Peyer's patch (tissue), 4 donors: ENCODE measurements at places on chromosomes 7 and 10. TPM values are rescaled to one million over a fixed set of nuclear protein-coding genes. Genes with fewer than 3 reads are reported as not detected.

- DNase-seq = no peak
These were observed 124.5 kb downstream of the LHPP start for GRCh38 chr10:124586142-124586541.

DNA sequence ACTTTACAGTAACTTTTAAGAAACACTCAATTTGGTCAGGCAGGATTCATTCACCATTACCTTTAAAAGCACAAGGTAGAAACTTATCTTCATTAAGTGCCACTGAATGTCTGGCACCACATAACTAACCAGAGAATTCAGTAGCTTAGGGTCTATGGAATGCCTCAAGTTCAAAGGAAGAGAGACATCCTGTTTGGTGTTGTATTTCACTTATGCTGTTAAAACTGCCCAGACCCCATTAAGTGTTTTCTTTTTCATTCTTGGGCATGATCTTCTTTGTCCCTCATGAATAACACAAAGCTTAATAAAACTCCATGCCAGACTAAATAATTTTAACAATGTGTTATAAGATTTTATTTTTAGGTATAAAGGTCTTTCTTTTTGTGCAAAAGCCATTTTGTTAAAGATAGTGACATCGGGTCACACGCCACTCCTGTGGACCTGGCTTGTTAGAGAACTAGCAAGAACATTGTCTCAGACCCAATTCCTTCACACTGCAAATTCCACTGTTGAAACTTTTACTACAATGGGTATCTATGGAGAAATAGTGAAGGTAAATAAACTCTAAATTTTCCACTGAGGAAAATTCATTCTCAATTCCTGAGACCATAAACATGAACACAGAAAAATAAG lies 221.0 kb downstream of the TWIST1 start:
- DNase-seq = no peak

GRCh38 chr7:139294951-139295575 lies 46.1 kb upstream of the FMC1 start:
- DNase-seq = no peak

DNA sequence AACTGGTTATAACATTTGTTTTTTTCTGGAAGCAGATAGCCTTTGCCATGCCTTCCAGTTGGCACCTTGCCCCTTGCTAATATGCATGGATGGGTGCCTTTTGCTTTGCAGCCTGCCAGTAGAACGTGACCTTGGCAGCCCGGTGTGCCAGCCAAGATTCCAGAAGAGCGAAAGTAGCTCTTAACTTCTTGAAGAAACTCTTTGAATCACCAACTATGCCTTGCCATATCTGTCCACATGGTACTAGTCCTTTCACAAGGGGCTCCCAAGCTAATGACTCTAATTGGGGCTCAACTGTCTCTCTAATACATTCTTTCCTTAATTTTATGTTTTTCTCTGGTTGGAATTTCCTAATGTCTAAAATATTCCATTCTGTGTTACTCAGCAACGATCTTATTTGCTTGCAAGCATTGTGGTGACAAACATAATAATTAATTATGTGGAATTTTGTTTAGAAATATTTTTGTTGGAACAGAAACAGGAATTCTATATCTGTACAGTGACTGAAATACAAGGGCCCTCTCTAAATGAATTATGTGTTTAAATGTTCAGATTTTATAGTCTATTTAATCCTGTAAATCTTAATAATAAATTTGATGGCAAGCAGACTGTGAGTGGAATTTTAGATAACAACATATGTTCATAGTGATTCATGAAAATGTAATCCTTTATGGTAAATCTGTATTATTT lies 45.8 kb downstream of the HDAC9 start:
- no peak for DNase-seq

GRCh38 chr10:78702876-78703275 lies 365.9 kb upstream of the ZMIZ1 start:
- DNase-seq = no peak

DNA sequence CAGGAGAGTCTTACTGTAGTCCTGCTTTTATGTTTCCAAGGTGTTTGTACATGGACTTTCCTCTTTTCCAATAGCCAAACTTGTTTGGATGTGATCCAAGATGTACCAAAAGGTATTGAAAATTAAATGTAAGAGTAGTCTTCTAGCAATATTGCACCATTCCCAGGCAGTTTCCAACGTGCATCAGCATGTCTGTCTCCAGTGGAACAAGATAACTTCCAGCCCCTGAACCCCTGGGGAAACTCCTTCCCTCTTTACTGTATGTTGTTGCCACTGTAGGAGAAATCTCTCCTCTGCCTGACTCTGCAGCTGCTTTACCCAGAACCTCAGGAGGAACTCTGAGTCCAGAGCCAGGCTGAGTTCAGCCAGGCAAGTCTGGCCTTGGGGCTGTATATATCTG lies 18.5 kb downstream of the ARMC10 start:
- no peak for DNase-seq

GRCh38 chr7:155824227-155824886 lies 12.1 kb upstream of the SHH start:
- peak; percentile 79 for DNase-seq

DNA sequence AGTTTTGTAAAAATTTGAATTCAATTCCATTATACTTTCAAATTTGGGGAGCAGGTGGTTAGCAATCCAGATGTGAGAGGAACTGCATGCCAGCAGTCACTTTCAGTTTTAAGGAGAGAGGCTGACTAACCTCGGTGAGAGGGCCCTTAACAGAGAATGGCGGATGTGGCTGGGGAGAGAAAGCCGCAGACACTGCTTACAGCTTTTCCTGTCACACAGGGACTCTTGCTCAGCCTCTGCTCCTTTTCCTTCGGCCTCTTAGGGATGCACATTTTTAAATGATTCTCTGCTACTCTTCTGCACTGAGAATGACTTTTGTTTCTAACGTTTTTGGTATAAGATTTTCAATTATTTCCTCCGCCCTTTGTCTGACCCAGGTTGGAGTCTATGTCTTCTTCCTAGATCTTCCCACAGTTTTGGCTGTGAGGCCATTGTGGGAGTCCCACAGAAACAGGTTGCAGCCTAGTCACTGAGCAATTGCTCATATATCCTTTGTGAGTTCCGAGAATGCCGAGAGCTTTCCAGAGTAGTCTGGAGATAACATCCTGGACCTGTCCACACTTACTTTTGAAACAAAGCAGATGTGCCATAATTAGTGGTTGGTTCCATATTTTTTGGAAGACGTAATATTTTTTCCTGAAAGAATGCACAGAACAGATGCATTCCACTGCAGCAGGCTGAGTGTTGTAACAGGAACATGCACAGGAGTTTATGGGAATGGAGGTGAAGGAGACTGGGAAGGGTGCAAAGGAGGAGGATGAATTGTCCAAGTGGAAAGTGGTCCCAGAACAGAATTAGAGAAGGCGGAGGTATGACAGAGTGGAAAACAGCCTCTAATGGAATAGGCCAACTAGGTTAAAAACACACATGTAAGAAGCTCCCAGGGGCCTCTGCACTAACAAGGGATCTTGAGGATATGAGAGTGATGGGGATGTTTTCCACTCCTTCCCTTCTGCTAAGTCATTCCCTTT lies 168.0 kb upstream of the ZNF32 start:
- no peak for DNase-seq

DNA sequence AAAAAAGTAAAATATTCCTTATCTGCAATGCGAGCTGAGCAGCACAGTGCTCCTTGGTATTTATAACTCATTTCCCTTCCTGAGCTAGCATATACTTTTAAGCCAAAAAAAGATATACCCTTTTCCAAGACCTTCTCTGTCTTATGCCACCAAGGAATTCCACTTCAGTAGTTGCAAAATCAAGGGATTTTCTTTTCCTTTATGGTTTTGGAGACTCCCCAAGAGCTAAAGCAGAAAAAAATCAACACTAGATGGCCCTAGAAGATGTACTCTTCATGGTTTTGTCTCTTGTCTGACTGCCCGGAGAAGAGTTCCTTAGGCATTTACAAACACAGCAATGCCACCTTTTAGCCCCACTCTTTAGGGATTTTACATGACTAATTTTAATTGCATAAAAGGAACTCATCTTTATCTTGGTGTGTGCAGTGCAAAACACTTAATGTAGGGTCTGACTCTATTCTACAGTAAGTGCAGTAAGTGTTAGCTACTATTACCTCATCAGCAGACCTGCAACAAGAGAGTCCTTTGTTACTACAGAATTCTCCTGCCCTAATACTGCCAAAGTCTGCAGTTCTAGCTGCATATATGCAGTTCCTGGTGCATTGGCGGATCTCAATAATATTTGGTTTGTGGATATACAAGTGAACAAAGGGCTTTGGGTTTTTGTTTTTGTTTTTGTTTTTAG lies 443.3 kb downstream of the GFRA1 start:
- DNase-seq = no peak

GRCh38 chr7:17988141-17988540 lies 39.5 kb downstream of the PRPS1L1 start:
- no peak for DNase-seq

DNA sequence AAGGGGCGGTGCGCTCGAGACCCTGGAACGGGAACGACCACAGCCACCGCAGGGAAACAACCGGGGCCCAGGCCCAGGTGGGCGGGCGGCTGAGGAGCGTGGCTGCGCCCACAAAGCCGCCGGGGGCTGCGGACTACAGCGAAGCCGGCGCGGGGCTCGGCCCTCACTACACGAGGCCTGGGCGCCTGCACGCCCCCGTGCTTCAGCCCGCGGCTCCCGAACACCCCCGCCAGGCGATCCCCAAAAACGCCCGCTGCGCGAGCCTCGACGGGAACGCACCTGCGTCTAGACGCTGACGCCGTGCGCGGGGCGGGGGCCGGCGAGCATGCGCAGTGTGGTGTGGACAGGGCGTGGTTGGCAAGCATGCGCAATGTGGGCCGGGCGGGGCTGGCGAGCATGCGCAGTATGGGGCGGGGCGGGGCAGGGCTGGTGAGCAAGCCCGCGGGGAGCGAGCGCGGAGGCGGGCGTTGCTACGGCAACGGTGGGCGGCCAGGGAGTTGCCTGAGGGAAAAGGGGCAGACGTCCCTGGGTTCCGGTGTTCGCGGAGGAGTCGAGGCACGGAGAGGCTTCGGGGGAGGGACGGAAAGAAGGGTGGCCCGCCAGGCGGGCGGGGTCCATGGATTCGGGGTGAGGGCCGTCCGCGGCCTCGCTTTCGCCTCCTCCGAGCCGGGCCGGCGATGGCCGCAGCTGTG lies at the start of gene RNF32:
TSS of gene RNF32 (plus strand) at position 518 of the 692 bp plus-strand sequence. CDS start 3,104 bp downstream, outside the sequence.
- DNase-seq = peak; percentile 98

GRCh38 chr10:60388709-60389301 lies 870 bp downstream of the ANK3 start:
- no peak for DNase-seq

- DNase-seq = no peak
These were observed 58.9 kb downstream of the CFAP46 start for GRCh38 chr10:132883391-132883881.

- no peak for DNase-seq
These were observed 51.8 kb downstream of the ANLN start for GRCh38 chr7:36441344-36442022.

DNA sequence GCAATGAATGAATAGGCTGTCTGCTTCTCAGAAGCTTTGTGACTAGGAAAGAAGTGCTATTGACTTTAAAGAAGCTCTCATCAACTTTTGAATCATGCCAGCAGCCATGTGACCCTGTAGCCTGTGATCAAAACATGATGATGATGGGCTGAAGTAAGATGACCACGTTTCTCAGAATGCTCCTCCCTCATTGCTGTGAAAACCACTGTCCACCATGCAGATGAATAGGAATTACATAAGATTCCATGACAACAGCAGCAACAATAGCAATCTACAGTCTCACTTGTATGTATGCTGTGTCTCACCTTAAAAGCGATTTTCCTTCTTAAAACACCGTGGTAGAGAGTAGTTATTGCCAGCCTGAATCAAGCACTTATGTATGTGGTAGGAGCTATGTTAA lies 228.4 kb downstream of the TRIL start:
- DNase-seq = no peak

GRCh38 chr7:17474724-17475344 lies 176.4 kb downstream of the AHR start:
- no peak for DNase-seq

DNA sequence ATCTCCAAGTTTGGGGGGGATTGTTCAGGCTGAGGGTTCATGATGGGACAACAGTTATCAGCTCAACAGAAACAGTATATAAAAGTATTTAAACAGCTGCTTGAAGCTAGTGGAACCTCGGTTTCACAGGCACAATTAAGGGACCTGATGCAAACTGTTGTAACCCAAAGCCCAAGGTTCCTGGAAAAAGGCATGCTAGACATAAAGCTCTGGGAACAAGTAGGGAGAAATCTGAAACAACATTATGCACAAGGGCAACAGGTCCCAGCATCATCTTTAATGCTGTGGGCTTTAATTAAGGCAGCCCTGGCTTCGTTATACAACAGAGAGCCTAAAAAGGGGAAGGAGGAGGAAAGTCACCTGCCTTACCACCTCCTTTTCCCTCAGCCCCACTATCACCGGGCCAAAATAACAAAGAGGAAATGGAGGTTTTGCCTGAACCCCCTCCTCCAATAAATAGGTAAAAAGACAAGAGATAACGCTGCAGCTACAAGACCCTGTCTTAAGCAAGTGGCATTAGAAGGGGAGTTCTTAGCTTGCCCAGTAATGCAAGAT lies 83.2 kb upstream of the GPR22 start:
- DNase-seq = no peak

The ACSL5 gene
- 417 TPM for total RNA-seq

The GHRHR gene
- not detected for total RNA-seq

The KCND2 gene
- not detected for total RNA-seq

The DTX2 gene
- total RNA-seq = 67.3 TPM

The PPP1R9A gene
- 23.9 TPM for total RNA-seq

The GFRA1 gene
- total RNA-seq = 20.1 TPM

The OR9A2 gene
- total RNA-seq = not detected

The DIP2C gene
- 15.5 TPM for total RNA-seq

The SCART1 gene
- 5.0 TPM for total RNA-seq

The C10orf53 gene
- not detected for total RNA-seq

The HSPA12A gene
- 8.8 TPM for total RNA-seq
